ENCODE measurements at places on chromosomes 13 and 19.

DNA sequence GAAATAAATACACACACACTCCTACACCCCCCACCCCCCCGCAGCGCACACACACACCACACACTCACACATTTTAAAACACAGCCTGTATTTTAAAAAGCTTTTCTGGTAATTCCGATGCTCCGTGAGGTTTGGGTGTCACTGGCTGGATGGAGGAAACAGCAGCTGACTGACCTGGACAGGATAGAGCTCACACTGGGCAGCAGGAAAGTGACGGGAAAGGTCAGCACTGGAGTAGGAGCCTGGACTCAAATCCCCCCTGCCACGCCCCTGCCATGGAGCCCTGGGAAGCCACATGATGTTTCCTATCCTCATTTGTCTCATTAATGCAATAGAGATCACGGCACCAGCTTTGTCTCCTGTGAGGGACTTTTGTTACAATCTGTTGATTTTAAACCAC lies 49.3 kb upstream of the STARD13 start:
- DNase-seq, result no peak

DNA sequence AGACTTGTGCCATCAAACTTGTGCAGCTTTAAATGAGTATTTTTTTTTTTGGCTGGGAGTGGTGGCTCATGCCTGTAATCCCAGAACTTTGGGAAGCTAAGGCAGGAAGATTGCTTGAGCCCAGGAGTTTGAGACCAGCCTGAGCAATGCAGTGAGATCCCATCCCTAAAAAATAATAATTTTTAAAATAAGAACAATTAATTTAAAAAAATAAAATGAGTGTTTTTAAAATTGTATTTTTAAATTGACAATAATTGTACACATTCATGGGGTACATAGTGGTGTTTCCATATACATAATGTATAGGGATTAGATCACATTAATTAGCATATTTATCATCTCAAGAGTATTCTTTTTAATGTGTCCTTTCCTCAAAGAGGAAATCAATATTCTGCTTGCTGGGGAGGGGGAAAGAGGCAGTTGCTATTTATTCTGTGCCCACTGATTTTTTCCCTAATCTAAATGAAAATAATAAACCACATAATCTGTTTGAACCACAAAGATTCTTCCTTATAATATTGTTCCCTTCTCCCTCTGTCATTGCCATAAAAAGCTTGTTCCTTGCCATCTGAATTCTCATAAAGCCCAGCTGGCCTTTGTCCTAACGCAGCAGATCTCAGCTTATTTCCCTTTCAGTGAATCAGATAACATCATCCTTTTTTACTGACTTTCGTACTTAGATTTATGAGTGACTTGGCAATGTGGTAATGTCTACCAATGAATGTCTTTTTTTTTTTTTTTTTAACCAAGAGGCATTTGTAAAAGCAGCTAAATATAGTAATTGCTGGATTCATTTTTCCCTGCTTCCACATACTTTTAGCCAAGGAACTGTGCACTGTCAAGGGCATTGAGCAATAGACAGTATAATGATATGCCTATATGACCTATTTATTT lies 81.8 kb upstream of the RUBCNL start:
- DNase-seq, result no peak

- DNase-seq, result no peak
These were observed 505.0 kb upstream of the KLHL1 start for GRCh38 chr13:70613295-70613694.

DNA sequence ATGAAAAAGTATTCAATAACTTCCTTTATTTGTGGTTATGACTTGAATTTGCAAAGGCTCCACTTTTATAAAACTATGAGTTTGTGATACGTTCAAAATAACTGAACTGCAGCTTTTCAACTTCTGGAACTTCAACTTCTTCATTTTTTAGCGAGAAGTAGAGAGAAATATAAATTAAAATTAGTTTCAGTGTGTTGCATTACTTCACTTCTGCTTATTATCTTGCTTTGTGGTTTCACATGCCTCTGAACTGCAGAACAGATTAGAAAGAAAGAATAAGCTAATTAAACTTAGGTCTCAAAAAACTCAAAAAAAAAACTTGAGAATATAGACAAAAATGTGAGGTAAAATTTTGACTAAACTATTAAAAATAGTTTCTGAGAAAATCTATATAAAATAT lies 1073.4 kb downstream of the PCDH17 start:
- no peak for DNase-seq

DNA sequence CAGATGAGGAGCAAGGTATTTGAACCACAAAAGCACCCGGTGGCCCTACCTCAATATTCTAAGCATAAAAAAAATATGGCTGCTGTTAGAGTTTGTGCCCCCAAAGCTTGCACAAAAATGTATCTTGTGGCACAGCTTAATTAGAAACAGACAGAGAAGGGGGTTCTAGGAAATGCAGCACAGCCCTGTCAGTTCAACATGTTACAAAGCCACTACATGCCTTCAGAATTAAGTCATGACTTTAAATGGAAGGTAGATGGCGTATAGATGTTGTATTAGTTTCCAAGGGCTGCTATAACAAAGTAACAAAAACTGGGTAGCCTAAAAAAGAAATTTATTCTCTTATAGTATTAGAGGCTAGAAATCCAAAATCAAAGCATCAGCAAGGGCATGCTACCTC lies 703.8 kb downstream of the DIAPH3 start:
- no peak for DNase-seq

DNA sequence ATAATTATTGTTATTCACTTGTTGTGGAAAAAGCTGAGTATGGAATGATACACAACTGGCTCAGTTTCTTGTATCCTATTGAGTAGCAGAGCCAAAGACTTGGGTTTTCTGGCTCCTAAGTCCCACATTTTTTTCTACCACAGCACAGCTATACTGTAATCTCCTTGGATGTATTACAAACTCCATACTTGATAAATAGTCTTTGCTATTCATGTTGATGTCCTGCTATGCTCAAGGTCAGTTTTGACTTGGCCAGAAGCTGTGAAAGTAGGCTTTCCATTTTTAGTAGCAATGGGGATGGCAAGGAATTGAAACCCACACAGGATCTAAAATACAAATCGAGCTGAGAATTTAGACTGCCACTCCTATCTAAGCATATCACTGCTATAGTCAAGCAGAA lies 79.1 kb downstream of the B3GLCT start:
- no peak for DNase-seq

DNA sequence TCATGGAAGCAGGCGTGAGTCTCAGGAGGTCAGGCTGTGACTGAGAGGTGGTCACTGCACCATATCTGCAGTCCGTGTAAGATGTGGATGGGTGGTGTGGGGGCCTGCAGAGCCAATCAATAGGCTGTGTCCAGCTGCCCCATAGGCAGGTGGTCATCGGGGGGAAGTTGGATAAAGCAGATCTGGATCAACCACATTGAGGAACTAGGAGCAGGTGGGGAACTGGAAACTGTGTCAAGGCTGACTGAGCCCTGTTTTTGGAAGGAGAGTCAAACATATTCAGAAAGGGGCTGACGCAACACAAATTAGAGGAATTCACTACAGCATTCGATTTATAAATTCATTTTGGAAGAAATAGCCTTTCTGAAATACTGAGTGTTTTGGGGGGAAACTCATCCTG lies 15.0 kb downstream of the CLEC4M start:
- DNase-seq, result no peak

GRCh38 chr19:29812080-29812880 lies 489 bp downstream of the CCNE1 start:
- no peak for DNase-seq

DNA sequence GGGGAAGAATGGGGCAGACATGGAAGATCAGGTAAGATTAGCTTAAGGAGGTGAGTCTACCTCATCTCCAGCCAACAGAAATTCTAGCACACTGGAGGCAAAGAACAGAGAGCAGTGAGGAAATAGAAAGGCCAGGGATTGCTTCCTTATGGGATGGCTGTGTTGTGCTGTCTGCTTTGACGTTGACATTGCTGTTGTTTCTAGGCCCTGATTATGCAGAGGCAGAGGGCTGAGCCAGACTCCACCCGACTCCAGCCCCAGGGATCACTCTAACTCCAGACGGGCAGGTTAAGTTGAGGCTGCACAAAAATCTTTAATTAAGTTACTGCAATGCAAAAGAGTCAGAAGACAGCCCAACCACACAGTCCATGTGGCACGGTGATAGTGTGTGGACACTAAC lies 24.1 kb downstream of the CRYL1 start:
- DNase-seq, result no peak

- no peak for DNase-seq
These were observed 11.3 kb downstream of the ZNF571 start for GRCh38 chr19:37583340-37583739.

DNA sequence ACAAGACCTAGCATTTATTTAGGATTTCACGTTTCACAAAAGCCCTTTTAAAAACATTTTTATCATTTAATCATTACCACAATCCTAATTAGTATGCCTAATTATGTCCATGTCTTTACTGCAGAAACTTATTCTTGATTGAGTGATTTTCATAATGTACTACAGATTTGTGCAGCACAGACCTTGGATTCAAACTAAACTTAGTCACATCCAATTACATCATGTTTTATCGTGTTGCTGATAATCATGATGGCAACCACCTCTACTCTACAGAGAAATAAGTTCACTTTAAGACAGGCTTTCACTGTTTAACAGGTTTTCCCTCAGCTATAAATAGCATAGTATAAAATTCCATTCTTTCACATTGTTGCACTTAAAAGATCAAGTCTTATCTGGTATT lies 240.9 kb upstream of the RFC3 start:
- DNase-seq, result no peak

GRCh38 chr19:17236811-17237543 lies 8.7 kb downstream of the NR2F6 start:
- DNase-seq, result no peak

GRCh38 chr19:40281381-40282208 lies 3.5 kb downstream of the AKT2 start:
- DNase-seq, result no peak

GRCh38 chr13:97441368-97441767 lies 7.4 kb downstream of the RAP2A start:
- DNase-seq, result no peak

GRCh38 chr19:35177377-35178274 lies 23.1 kb downstream of the FXYD5 start:
- no peak for DNase-seq
